Lung (tissue), 17 donors: ENCODE measurements at places on chromosomes 16 and 17.

- DNase-seq = peak; percentile 86
Observed at GRCh38 chr17:4833941-4834680, 971 bp downstream of the MINK1 start.

- no peak for DNase-seq
Observed at GRCh38 chr16:3202903-3203539, 15.0 kb downstream of the OR1F1 start.

DNA sequence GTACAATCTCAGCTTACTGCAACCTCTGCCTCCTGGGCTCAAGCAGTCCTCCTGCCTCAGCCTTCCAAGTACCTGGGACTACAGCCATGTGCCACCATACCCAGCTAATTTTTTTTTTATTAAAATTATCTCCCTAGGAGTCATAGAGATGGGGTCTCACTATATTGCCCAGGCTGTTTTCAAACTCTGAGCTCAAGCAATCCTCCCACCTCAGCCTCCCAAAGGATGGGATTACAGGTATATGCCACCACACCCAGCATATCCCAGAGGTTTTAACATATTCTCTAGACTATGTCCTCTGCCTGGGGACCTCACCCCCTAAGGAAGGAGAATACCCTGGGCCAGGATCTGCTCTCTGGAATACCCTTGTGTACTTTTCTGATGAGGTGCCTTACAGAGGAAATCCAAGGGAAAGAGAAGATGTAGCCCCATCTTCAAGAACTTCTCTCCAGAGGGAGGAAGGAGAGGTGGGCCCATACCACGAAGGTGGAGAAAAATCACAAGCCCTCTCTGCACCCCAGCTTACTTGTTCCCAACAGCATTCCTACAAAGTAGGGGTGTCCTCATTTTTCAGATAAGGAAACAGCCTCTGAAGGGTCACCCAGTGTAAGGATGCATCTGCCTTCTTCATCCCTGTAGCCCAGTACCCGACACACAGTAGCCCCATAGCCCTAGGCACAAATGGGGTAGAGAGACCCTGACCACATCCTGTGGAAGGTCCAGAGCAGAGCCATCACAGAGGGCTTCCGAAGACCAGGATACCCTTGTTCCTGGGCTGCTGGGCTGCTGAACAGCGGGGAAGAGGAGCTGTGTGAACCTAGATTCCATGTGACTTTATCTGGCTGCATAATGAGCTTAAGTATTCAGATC lies 151.6 kb downstream of the SOCS1 start:
- no peak for DNase-seq

DNA sequence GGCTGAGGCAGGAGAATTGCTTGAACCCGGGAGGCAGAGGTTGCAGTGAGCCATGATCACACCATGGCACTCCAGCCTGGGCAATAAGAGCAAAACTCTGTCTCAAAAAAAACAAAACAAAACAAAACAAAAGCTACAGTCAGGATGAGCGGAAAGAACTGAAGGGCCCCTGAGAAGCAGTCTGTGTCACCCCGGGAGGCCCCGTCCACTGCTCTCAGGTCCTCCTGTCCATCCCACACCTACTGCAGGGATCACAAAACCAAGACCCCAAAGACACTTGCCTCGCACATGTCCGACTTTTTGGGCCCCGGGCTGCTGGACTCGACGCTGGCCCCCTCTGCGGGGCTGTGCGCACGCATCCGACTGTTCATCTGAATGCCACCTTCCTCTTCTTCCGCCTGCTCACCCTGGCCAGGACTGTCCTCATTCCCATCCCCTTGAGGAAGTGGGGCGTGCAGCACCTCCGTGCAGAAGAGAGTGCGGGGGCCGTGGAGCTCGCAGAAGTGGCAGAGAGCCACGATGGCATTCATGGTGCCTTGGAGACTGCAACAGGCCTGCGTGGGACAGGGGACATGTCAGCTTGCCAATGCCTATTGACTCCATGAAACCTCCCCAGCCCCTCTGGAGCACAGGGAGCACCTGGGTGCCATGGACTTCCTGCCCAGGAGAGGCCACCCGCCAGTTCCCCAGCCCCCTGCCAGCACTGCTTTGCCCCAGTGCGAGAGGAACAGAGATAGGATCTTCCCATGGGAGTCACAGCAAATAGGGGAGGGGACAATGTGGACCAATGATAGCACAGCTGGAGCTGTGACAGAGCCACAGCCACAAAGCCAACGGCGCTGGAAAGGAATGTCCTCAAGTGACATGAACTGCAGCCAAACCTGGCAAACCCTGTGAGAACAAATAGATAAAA lies 9.1 kb downstream of the FLCN start:
- DNase-seq = no peak

DNA sequence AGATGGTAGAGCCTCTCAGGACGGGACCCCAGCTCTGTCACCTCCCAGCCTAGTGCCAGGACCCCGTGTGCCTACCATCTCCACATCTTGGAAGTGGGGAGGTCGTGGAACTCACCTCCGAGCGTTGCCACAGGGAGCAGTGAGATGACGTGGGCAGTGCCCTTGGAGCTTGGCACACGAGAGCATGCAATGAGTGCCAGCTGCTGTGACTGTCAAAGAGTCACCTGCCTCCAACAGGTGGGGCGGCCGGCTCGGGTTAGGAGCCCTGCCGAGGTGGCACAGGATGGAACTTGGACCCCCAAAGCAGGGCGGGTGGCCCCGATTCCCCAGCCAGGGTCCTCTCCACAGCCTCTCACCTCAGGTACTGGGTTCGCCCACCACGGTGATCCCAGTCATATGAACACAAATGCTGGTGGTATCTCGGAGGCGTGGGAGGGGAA lies 5.5 kb downstream of the VPS4A start:
- DNase-seq = no peak

DNA sequence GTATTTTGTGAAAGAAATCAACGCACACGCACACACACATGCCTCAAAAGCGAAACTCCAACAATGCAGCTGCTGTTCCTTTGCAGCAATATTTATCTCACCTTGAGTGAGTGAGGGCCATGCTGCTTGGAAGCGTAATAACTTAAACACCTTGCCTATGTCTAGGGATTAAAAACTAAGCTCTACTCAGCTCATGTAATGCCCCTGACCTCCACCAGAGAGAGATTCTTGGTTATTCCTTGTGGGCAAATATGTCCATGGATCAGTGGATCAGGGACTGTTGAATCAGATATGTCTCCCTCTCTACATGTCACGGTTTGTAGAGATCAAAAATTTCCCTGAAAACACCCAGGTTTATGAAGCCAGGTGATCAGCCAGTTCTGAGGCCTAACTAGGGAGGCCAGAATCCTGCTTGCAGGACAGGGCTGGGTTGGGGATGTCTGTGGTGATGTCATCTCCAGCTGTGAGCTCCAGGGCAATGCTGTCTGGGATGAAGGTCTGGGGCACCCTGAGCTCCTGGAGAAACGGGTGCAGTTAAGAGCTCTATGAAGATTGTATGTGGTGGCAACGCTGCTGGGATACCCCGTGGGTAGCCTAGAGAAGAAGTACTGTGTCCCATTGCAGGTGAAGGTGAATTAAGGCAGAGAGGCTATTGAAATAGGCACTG lies 149.4 kb downstream of the KCNJ12 start:
- no peak for DNase-seq

DNA sequence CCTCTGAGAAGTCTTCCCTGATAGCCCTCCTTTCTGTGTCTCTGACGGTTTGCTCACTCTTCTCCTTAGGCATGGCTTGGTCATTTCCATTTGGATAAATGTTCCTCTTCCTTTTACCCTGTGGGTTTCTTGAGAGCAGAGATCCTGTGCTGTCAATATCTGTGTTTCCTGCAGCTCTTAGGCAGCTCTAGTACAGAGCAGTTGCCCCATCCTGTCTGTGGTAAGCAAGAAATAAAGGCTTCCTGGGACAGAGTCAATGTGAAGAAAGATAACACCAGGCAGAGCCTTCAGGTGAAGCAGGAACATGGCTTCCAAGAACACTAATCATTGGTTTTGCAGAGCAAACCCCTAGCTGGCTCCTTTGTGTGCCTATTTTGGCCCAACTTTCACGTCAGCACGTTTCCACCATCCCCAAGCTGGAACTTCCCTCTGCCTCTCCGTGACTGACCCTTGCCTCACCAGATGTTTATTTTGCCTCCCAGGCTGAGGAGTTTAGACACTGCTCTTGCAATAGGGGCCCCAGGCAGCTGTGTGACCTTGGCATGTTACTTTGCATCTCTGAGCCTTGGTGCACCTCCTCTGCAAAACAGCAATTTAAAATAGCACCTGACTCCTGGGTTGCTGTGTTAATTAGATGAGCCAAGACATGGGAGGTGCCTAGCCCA lies 49.6 kb upstream of the SIAH1 start:
- peak; percentile 13 for DNase-seq
